Activated T-helper 17 cell treated with anti-CD3 and anti-CD28 coated beads, Interleukin-2, amount 50 U/mL, for 72 hours (primary cell): ENCODE measurements at places on chromosomes 7 and 10.

GRCh38 chr7:101537935-101538595, 91.0 kb downstream of the MYL10 start:
- ATAC-seq = no peak

GRCh38 chr10:45515630-45516029, 141.6 kb downstream of the ALOX5 start:
- no peak for ATAC-seq

GRCh38 chr7:25545124-25546008, 317.1 kb upstream of the NPVF start:
- ATAC-seq = no peak

- no peak for ATAC-seq
These were observed 237.7 kb upstream of the PLXDC2 start for GRCh38 chr10:19578571-19578970.

DNA sequence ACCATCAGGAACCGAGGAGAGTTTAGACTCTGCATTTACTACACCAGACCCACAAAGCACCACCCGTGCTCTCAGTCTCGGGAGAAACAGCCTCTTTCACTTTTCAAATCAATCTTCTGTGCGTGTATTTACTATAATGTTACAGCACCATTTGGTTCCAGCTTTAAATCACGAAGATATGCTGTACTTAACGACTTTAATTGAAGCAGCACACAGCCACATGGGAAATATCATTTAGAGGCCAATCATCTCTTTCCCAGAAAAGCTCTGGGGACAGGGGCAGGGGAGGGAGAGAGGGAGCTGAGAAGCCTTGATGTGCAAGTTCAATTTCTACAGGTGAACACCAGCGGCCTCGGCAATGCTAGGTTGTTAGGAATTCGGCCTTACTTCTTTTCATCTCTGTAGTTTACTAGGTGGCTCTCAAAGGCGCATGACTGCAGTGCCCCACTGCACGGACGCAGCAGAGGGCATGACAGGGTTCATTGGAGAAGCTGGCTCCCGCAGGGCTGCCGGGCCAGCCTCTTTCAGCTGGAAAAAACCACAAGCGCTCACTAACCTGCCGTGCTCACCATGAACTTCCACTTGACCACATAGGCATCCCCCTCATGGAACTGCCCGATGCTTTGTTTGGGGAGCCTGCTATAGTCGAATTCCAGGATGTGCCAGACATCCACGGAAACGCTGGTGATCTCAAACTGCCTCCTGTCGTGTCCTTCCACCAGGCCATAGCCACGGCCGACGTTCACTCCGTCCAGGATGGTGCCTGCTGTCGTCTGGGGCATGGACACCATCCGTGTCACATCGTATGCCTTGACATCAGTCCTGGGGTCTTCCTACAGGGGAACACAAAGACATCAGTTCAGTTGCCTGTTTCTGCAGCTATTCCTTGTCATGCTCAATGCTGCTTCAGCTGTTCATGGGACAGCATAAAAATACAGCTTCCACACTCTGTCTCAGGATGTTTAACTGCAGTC, 154.5 kb downstream of the SVIL start:
- no peak for ATAC-seq

- no peak for ATAC-seq
These were observed 53.2 kb upstream of the SYPL1 start for GRCh38 chr7:106165337-106165736.

DNA sequence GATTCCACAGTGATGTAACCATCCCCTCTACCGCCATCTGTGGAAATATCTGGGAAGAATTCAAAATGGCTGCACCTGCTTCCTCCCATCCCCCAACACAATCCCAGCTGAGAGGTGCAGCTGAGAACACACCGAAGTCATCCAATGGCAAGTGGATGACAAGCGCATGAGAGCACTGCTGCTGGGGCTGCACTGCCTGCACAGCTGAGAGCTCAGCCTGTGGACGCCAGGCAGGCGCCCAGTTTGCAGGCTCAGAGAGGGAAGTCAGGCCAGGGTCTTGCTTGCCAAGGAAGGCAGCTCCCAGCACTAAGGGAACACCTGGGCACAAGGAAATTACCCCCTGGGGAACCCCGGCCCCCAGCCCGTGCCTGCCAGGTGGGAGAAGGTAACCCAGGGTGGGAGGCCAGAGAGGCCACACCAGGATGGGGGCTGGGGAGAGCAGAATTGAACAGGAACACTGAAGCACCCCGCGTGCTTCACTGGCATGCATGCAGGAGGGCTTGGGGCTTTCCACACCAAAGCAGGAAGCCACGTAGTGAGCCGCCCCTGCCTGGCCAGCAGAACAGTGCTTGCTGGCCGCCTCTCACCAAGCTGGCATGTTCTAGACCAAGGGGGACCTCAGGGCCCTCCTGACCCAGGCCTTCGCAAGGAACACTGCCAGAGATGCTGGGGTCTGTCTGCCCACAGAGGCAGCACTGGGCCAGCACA, 46.2 kb downstream of the FAM53B start:
- ATAC-seq = peak; percentile 41

DNA sequence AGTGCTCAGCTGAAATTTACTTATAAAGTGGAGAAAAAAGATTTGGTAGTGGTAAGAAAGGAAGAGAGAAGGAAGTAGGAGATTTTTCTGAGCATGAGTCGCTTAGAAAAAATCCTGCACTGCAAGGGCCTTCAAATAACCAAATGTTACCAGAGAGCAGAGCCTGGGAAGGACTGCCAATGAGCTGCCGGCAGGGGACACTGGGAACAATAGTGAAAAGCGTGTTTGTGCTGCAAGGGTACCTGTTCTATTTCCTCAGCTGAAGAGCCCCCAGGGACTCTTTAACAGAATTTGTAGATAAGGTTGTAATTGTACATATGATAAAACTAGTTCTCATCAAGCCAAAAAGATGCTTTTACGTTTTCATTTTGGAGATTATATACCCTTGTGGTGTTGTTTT, 696.3 kb upstream of the C7orf33 start:
- no peak for ATAC-seq

GRCh38 chr10:1366811-1367425, 310.7 kb downstream of the WDR37 start:
- no peak for ATAC-seq

- no peak for ATAC-seq
These were observed 142.6 kb downstream of the CREB5 start for GRCh38 chr7:28554802-28555471.

GRCh38 chr7:126698446-126698845, 554.3 kb downstream of the GRM8 start:
- ATAC-seq = no peak

DNA sequence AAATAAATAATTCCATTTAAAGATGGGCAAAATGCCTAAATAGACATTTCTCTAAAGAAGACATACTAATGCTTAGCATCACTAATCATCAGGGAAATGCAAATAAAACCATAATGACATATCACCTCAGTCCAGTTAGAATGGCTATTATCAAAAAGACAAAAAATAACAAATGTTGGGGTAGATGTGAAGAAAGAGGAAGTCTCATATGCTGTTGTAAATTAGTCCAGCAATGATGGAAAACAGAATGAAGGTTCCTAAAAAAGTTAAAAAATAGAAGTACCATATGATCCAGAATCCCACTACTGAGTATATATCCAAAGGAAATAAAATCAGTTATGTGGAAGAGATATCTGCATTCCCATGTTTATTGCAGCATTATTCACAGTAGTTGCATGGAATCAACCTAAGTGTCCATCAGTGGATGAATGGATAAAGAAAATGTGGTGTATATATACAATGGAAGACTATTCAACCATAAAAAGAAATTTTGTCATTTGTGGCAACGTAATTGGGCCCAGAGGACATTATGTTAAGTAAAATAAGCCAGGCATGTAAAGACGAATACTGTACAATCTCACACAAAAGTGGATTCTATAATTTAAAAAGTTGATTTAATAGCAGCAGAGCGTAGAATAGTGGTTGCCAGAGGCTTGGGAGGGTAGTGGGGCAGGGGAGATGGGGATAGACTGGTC, 52.0 kb downstream of the TCAF1 start:
- ATAC-seq = no peak

DNA sequence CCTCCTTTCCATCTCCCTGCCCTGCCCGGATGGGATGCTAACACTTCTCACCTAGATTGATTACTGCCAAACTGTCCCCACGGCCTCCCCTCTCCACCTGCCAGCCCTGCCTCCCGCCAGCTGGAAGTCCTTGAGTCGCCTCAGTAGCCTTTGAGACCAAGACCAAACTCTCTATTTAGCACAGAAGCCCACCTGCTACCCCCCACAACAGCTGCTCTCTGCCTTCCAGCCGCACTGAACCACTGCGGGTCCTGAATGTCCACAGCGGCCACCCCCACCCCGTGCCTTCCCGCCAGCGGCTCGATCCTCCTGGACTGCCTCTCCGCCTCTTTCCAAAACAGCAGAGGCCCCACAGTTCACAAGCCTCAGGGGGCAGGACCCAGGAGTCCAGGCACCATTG, 39.0 kb downstream of the FKBP6 start:
- no peak for ATAC-seq

DNA sequence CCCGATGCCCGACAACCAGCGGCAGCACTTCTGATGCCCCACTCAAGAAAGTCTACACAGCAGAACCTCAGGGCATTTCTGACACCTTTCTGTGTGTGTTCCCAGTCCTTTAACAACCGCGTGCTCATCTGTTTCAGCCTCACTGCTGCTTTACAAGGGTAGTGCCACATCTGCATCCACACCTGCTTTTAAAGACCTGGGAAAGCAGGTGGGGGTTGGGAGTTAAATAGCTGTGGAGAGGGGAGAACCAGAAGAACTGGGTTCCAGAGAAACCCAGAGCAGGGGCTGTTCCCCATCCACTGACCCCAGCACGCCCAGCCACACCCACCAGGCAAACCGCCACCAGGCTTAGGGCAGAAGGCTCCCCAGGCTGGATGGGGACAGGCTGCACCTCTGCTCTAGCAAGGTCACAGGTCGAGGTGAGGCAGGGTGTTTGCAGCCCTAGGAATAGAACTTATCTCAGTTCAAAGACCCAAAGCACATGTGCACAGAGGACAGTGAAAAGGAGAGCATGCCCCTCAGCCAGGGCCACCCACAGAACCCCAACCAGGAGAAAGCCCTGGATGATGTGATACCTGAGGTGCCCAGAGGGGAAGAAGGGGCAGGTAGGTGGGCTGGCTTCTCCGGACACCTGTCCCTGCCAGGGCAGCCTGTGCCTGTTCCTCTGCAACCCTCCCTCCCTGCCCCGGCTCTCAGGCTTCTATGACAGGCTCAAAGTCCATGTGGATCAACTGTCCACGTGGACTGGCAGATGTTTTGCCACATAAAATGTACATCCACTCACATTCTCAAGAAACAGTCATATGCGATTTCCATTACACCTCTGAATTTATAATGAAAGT, 51.3 kb downstream of the COBL start:
- ATAC-seq = no peak

- no peak for ATAC-seq
These were observed 227.7 kb downstream of the CRPPA start for GRCh38 chr7:16193631-16194030.

GRCh38 chr10:344582-345200, 209.4 kb downstream of the ZMYND11 start:
- ATAC-seq = no peak

DNA sequence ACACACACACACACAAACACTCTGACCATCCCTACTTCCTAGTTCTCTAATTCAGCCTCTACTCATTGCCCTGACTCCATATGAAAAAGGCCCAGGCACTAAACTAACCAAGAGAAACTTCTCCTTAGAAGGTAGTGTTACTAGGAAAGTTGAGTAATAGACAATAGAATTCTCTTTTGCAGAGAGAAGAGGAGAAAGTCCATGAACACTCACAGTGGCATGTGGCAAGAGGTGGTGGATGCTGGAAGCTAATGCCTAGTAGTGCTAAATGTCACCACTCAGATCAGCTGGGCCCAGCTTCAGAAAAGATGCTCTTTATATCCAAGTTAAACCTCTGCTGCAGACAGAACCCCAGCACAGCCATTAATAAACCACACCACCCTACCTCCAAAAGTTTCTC, 58.2 kb downstream of the SORBS1 start:
- no peak for ATAC-seq

GRCh38 chr7:37392673-37393017, 56.0 kb downstream of the ELMO1 start:
- ATAC-seq = no peak

DNA sequence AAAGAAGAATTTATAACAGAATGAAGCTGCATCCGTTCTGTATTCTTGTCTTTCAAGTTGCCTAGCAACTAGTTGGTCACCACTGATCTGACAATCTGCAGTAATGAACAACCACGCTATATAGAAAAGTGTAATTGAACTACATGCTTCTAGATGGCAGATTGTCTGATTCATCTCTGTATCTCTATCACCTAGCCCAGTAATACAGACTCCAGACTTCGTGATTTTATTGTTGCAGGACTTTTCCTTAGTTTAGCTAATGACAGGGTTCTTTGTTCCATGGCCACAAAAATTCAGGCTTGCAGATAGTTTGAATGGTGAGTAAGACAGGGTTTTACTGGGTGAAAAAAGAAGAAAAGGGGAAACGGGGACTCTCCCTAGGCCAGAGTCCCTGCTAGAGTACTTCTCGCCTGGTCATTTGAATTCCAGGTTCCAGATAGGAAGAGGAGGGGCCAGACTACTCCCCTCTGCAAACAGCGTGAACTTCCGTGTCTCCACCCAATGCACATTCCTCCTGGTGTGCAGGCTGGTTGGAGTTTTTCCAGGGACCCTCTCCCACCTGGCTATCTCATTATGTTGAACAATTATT, 45.9 kb downstream of the COL1A2 start:
- ATAC-seq = no peak

- ATAC-seq = no peak
These were observed 34.2 kb downstream of the PARD3 start for GRCh38 chr10:34780818-34781380.

DNA sequence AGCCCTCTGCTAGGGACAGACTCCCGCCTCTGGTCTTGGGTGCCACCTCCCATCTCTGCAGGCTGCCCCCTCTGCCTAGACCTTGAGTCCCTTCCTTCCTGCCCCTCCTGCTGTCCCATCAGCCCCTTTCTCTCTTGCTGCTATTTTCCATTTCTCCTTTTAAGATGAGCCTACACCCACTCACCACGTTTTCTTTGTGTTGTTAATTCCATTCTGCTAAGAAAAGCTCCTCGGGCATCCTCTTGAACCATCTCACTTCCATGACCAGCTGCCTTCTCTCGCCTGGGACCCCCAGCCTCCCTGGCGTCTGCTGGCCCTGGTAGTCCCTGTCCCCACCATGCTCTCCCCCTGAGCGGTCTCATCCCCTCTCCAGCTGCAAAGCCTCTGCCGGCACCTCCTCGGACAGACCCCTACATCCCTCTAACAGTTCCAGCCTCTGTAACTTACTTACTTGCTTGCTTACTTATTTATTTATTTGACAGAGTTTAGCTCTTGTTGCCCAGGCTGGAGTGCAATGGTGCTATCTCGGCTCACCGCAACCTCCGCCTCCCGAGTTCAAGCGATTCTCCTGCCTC, 95.8 kb upstream of the SH2B2 start:
- no peak for ATAC-seq

DNA sequence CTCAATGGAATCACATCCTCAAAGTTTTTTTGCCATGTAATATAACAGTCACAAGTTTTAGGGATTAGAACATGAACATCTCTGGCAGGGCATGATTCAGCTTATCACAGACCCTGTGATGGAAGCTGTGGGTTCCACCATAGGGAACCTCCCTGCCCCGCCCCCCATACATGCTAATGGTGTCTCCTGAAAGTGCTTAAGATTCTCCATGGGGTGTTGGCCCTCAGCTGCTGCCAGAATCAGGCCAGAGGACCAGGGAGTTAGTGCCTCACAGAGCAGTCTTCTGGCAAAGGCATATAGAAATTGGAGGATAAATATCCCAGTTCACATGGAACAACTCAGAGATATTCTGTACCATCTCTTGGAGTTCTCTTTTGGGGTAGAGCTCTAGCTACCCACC, 119.4 kb downstream of the RAB11FIP2 start:
- ATAC-seq = no peak
